Sciatic nerve (tissue), 2 donors: ENCODE measurements at places on chromosomes 12 and 14.

DNA sequence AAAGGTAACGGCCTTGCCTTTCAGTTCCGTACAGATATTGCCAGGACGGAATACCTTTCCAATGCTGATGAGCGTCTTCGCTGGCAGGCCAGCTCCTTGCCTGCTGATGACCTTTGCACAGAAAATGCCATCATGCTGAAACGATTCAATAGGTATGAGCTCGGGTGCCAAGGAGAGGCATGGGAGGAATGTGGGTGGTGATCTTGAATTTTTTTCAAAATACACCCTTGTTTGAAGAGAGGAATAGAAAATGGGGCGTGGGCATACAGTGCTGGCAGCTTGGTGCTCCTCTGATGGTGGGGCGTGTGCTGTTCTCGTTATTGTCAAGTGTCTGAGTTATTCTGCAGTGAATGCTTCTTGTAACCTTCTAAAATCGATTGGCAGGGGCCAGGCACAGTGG lies 52.5 kb downstream of the HSP90AA1 start:
- no peak for DNase-seq

DNA sequence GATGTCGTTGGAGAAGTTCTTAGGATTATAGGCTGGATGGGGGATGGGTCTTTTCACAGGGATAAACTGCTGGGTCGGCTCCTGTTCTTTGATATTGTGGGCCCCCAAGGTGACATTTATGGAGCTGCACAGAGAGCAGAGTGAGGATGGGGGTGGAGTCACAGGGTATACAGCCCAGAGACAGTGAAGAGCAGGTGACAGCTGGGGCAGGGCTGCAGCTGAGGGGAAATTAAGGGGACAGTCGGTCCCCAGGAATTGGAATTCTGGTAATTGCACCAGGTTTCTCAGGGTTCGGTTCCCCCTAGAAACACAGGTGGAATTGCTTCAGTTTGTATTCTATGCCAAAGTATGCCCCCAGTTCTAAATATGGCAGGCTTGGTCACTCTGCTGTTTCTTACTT lies 1.7 kb downstream of the GZMB start:
- DNase-seq = no peak

DNA sequence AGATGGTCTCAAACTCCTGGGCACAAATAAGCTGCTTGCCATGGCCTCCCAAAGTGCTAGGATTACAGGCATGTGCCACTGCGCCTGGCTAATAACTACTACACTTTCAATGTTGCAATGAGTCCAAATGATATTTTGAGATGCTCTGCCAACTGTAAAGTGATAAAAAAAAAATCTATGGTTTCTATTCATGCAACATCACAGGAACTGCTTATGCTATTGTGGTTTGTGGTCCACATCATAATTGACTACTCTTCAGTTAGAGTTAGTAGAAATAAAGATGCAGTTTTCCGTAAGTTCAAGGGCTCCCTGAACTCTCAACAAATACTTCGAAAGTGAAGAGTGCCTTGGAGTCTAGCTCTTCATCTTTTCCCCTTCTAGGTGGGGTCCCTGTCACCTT lies 239.4 kb downstream of the C12orf75 start:
- DNase-seq = no peak

- DNase-seq = no peak
Observed at GRCh38 chr14:61503167-61503801, 181.9 kb downstream of the PRKCH start.

GRCh38 chr12:52846356-52846970 lies 2.3 kb downstream of the KRT78 start:
- DNase-seq = no peak

- DNase-seq = no peak
Observed at GRCh38 chr12:63382930-63383329, 231.9 kb upstream of the AVPR1A start.

GRCh38 chr14:63204407-63205043 lies at the start of gene RHOJ:
Gene RHOJ, plus strand, starts transcription at chr14:63204443. Its CDS starts 427 bp downstream, at chr14:63204870.
- peak; percentile 65 for DNase-seq

- no peak for DNase-seq
Observed at GRCh38 chr14:69002069-69002468, 23.0 kb upstream of the ACTN1 start.

DNA sequence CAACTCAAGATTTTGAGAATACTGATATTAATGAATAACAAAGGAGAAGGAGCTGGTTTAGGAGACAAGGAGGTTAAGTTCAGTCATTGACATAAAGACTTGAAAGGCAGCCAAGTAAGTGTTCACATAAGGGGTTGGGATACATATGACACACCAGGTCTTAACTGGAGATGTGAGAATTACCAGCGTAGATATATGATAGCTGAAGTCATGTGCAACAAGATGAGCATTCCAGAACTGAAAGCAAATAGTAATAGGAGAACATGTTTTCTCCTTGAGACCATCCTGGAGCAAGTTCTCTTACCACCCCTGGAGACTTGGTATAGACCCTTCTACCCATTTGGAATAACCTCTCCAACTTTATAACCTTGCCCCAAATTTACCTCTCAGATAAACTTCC lies 43.3 kb upstream of the NPFF start:
- DNase-seq = no peak

- no peak for DNase-seq
Observed at GRCh38 chr14:50978888-50979287, 34.6 kb upstream of the PYGL start.

- DNase-seq = no peak
Observed at GRCh38 chr14:55383541-55384140, 28.0 kb downstream of the ATG14 start.

GRCh38 chr14:99562856-99563748 lies 40.9 kb downstream of the CCDC85C start:
- peak; percentile 80 for DNase-seq

DNA sequence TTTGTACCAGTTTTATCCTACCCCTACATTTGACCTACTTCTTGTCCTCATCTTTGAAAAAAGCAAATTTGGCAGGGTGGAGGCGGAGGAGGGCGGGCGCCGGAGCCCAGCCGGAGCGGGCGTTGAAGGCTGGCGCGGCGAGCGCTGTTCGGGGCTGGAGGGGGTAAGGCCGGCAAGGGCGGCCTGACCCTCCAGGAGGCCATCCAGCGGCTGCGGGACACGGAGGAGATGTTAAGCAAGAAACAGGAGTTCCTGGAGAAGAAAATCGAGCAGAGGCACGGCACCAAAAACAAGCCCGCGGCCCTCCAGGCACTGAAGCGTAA lies 27.2 kb downstream of the FBXO34 start:
- no peak for DNase-seq

GRCh38 chr12:70605976-70606375 lies 31.3 kb downstream of the PTPRB start:
- no peak for DNase-seq

- no peak for DNase-seq
Observed at GRCh38 chr12:77932216-77932615, 101.5 kb downstream of the NAV3 start.

DNA sequence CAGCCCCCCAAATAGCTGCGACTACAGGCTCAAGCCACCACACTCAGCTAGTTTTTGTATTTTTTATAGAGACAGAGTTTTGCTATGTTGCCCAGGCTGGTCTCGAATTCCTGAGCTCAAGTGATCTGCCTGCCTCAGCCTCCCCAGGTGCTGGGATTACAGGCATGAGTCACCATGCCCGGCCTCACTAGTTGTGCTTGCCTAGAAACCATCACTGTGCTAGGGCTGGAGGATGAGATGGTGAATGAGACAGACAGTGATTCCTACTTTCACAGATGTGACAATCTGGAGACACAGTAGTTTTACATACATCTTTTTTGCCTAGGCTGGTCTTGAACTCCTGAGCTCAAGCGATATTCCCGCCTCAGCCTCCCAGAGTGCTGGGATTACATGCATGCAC lies 7.5 kb upstream of the MSI1 start:
- no peak for DNase-seq

DNA sequence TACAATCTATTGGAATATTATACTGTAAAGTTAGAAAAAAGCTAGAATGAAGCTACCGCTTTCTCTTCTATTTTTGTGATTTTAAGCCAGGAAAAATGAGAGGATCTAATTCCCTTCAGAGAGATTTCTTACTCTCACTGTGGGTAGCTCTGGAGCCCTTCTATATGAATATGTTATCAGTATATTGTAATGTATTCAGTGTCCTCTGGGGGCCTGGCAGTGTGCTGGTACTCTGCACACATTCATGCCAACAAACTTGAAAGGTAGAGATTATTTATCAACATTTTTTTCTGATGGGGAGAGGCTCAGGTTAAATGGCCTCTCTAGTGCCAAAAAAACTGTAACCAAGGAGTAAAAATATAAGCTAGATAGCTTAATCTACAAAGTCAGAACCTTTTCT lies 292.8 kb downstream of the TTC6 start:
- DNase-seq = no peak
